Activated CD8-positive, alpha-beta T cell treated with anti-CD3 and anti-CD28 coated beads, Interleukin-2, amount 10 ng/mL, durations not matched to agents 7 days and 5 days (primary cell): ENCODE measurements at places on chromosomes 5 and 9. TPM values are rescaled to one million over a fixed set of nuclear protein-coding genes. Genes with fewer than 3 reads are reported as not detected.
A peak's percentile ranks its signal among the peaks of the same experiment; 100 is the strongest.

DNA sequence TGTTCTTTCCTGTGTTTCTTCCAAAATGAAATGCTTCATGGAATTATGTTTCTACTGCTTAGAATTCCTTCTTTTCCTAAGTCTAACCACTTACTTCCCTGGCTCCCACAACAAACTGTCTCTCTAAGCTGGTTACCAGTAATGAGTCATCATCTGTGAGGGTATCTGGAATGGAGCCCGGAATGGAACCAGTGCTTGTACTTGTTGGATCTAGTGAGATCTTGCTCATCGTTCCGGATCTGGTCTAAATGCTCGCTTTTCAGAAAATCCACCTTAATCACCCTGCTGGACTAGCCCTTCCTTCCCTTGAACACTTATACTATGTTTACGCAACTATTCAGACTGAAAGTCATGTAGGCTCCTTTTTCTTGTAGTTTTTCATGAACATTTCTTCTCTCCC, 184.8 kb downstream of the PBX3 start:
- H3K27me3 ChIP-seq = no peaks in the 10 kb centered on the region
- H3K27ac ChIP-seq = no peak overlapping the region
- H3K36me3 ChIP-seq = peaks cover 3% of the 10 kb centered on the region
- no peak for DNase-seq
- H3K4me3 ChIP-seq = no peak overlapping the region

- H3K4me3 ChIP-seq = no peak overlapping the region
- H3K4me1 ChIP-seq = no peaks in the 10 kb centered on the region
- no peak for DNase-seq
- no peaks in the 10 kb centered on the region for H3K36me3 ChIP-seq
- H3K27me3 ChIP-seq = no peaks in the 10 kb centered on the region
Measured at GRCh38 chr9:6667633-6668280, 22.2 kb upstream of the GLDC start.

- DNase-seq = no peak
- H3K27me3 ChIP-seq = peaks cover 3% of the 10 kb centered on the region
Measured at GRCh38 chr5:174608631-174609097, 115.7 kb upstream of the MSX2 start.

Gene ADGRD2
- total RNA-seq = not detected

DNA sequence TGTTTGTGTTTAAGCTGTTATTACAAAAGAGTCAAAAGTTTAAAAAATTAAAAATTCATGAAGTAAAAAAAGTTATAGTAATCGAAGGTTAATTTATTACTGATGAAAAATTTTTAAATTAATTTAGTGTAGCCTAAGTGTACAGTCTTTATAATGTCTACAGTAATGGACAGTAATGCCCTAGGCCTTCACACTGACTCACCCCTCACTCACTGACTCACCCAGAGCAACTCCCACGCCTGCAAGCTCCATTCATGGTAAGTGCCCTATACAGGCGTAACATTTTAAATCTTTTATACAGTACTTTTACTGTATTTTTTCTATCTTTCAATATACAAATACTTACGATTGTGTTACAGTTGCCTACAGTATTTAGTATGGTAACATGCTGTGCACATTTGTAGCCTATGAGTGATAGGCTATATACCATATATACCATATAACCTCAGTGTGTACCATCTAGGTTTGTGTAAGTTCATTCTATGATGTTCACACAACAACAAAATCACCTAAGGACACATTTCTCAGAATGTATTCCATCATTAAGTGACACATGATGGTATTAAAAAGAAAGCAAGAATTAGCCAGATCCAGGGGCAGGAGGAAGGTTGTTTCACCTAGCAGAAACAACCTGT, 40.1 kb downstream of the DCAF10 start:
- H3K27ac ChIP-seq = no peak overlapping the region
- H3K4me1 ChIP-seq = no peaks in the 10 kb centered on the region
- DNase-seq = no peak
- no peak overlapping the region for H3K4me3 ChIP-seq
- peaks cover 7% of the 10 kb centered on the region for H3K36me3 ChIP-seq

- no peak overlapping the region for H3K4me3 ChIP-seq
- H3K27me3 ChIP-seq = no peaks in the 10 kb centered on the region
- no peak for DNase-seq
- no peaks in the 10 kb centered on the region for H3K4me1 ChIP-seq
- H3K36me3 ChIP-seq = no peaks in the 10 kb centered on the region
- no peak overlapping the region for H3K27ac ChIP-seq
Measured at GRCh38 chr9:16215353-16215680, 655.2 kb downstream of the BNC2 start.

GRCh38 chr5:73321757-73322436, 126.7 kb downstream of the FOXD1 start:
- peaks cover 29% of the 10 kb centered on the region for H3K27me3 ChIP-seq
- H3K4me1 ChIP-seq = no peaks in the 10 kb centered on the region
- no peak for DNase-seq
- no peak overlapping the region for H3K27ac ChIP-seq

Gene SLC46A2
- total RNA-seq = not detected

GRCh38 chr9:93501406-93501805, 48.0 kb upstream of the FAM120AOS start:
- H3K4me3 ChIP-seq = peak overlapping the region; percentile 75
- no peak for DNase-seq
- peak overlapping the region; percentile 88 for H3K27ac ChIP-seq
- no peaks in the 10 kb centered on the region for H3K27me3 ChIP-seq
- H3K4me1 ChIP-seq = peaks cover 40% of the 10 kb centered on the region
- peaks cover 74% of the 10 kb centered on the region for H3K36me3 ChIP-seq

- peak overlapping the region; percentile 88 for H3K27ac ChIP-seq
- peak; percentile 77 for DNase-seq
- H3K36me3 ChIP-seq = peaks cover 6% of the 10 kb centered on the region
- no peaks in the 10 kb centered on the region for H3K27me3 ChIP-seq
- H3K4me3 ChIP-seq = peak overlapping the region; percentile 77
Measured at GRCh38 chr5:96703384-96703920, 41.3 kb downstream of the CAST start.

Gene FCN2
- total RNA-seq = not detected

DNA sequence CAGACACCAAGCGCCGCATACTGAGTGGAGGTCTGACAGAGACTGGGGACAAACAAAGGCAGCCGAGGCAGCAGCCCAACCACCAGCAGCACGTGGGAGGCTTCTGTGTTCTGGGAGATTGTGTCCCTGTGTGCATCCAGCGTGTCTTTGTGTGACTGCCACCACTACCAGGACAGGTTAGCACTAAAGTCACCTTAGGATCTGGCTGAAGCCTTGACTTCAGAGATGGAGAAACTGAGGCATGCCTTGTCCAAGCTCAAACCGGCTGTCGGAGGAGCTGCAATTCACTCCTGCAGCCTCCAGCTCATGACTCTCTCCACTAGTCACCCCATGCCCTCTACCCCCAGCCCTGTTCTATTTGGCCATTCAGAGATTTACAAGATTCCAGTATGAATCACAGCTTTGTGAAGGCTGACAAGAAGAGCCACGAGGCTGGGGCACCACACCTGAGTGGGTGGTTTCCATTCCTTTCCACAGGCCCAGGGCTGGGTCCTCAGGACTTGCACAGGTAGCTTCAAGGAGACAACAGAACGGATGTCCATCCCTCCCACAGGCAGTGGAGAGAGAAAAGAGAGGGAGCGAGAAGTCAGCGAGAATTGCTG, 69.3 kb downstream of the SHB start:
- no peak overlapping the region for H3K27ac ChIP-seq
- no peaks in the 10 kb centered on the region for H3K27me3 ChIP-seq
- no peak for DNase-seq
- H3K4me3 ChIP-seq = no peak overlapping the region
- no peaks in the 10 kb centered on the region for H3K36me3 ChIP-seq
- H3K4me1 ChIP-seq = peaks cover 50% of the 10 kb centered on the region

DNA sequence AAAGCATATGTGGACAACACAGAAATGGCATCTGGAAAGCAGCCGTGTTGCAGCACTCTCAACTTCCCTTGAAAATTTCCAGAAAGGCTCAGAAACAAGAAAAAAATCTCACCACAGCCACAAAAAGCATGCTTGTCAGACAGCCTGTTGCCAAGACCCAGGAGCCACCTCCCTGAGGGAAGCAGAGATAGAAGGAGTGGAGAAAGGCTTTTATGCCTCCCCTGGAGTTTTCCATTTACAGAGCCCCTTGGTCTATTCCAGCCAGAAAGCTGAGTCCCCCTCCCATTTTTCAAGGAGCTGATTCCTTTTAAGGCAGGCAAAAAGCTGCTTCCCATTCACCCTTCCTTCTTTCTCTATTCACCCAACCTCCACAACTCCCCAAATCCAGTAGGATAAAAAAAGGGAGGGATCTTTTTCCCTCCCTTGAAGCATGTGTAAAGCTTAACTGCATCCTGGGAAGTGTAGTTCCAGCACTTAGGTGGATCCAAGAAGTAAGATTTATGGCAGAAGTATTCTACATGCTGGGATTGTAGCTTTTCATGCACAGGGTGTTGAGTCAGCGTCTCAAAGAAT, 37.1 kb upstream of the PALM2AKAP2 start:
- H3K4me1 ChIP-seq = no peaks in the 10 kb centered on the region

Gene ARHGEF39
- total RNA-seq = 17.2 TPM

GRCh38 chr9:113984639-113985380, 93.3 kb downstream of the AMBP start:
- no peaks in the 10 kb centered on the region for H3K36me3 ChIP-seq
- no peak overlapping the region for H3K27ac ChIP-seq
- no peak overlapping the region for H3K4me3 ChIP-seq
- no peaks in the 10 kb centered on the region for H3K4me1 ChIP-seq
- DNase-seq = no peak
- H3K27me3 ChIP-seq = no peaks in the 10 kb centered on the region

DNA sequence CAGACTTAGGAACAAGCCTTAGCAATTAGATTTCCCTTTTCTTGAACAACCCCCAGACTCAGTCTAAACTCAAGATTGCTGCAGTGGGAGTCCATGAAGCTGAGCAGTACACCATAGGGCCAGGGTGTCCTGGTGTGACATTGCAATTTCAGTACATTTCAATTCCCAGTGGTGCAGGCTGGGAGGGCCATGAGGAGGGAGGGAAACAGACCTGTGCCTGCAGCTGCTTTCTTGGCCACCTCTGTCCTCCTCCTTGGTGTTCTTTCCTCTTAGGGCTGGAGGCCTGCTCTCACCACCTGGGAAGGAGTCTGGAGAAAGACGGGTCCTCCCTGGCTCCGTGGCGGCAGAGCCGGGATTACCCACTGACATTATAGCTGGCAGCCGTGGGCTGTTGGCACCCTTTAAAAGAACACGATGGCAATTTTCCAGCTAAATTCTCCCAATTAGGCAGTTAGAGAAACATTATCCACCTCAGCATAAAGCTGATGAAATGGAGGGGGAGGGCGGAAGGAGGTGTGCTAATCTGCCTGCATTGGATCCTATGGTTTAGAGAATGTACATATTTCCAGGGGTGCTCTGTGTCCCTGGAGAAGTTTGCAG, 186.4 kb downstream of the SLIT3 start:
- H3K27ac ChIP-seq = no peak overlapping the region
- H3K27me3 ChIP-seq = no peaks in the 10 kb centered on the region
- H3K4me1 ChIP-seq = no peaks in the 10 kb centered on the region
- no peak for DNase-seq

GRCh38 chr5:173752653-173753052, 135.5 kb upstream of the CPEB4 start:
- no peaks in the 10 kb centered on the region for H3K36me3 ChIP-seq
- no peak for DNase-seq
- no peak overlapping the region for H3K27ac ChIP-seq
- no peak overlapping the region for H3K4me3 ChIP-seq
- H3K27me3 ChIP-seq = peaks cover 2% of the 10 kb centered on the region

DNA sequence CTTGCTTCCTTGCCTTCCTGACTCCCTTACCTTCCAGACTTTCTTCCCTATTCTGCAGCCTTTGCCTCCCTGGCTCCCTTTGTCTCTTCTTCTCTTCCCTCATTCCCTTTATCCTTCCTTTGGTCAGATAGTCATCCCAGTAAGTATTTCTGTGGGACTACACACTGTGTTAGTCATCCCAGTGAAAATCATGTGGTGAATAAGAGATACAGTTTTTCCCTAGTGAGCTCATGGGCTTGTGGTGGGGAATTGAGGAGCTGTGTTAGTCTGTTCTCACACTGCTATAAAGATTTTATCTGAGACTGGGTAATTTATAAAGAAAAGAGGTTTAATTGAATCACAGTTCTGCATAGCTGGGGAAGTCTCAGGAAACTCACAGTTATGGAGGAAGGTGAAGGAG, 109.8 kb upstream of the EDIL3 start:
- no peaks in the 10 kb centered on the region for H3K36me3 ChIP-seq
- H3K27ac ChIP-seq = no peak overlapping the region
- no peaks in the 10 kb centered on the region for H3K4me1 ChIP-seq
- no peaks in the 10 kb centered on the region for H3K27me3 ChIP-seq
- DNase-seq = no peak

- no peaks in the 10 kb centered on the region for H3K27me3 ChIP-seq
- no peaks in the 10 kb centered on the region for H3K4me1 ChIP-seq
- H3K4me3 ChIP-seq = no peak overlapping the region
- no peak overlapping the region for H3K27ac ChIP-seq
- no peaks in the 10 kb centered on the region for H3K36me3 ChIP-seq
Measured at GRCh38 chr5:110209401-110209800, 517.1 kb downstream of the TMEM232 start.

DNA sequence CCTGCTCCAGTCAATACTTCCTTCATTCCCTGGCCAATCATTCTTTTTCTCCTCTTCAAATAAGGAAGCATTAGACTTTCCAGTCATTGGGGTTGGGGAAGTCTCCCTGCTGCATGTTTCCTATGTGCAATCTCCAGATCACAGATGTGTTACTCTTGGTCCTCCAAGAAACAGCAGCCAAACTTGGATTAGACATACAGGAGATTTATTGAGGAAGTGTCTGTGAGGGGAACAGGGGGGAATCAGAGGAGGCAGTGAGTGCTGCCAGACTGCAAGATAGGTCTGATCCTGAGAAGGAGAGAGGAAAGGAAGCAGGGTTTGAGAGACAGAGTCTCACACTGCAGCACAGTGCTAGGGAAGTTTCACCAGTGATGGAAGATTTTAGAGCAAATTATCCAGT, 40.6 kb upstream of the SLIT3 start:
- no peaks in the 10 kb centered on the region for H3K36me3 ChIP-seq
- H3K4me1 ChIP-seq = no peaks in the 10 kb centered on the region
- H3K27me3 ChIP-seq = peaks cover 1% of the 10 kb centered on the region
- H3K27ac ChIP-seq = no peak overlapping the region
- DNase-seq = no peak
- no peak overlapping the region for H3K4me3 ChIP-seq

DNA sequence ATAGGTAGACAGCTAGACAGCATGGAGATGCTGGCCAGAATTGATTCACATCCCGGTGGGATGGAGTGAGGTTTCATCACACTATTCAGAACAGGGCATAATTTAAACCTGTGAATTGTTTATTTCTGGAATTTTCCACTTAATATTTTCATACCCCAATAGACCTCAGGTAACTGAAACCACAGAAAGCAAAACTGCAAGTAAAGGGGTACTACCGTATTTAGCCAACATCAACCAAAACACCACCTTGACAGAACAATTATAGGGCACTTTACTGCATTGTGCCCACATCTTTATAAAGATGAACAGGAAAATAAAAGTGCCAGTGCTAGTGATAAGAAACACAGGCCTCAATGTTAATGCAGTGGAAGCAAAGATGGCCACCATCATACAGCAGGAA, 7.5 kb downstream of the SERINC5 start:
- H3K4me3 ChIP-seq = peak overlapping the region; percentile 48
- H3K36me3 ChIP-seq = peaks cover 53% of the 10 kb centered on the region
- H3K27ac ChIP-seq = peak overlapping the region; percentile 76
- H3K27me3 ChIP-seq = no peaks in the 10 kb centered on the region
- H3K4me1 ChIP-seq = peaks cover 72% of the 10 kb centered on the region
